Pancreas (tissue), 10 donors: ENCODE measurements at places on chromosomes 11 and 22. TPM values are rescaled to one million over a fixed set of nuclear protein-coding genes. Genes with fewer than 3 reads are reported as not detected.

Gene PIH1D2
- 1.5 TPM for total RNA-seq

Gene CTSW
- total RNA-seq: 0.49 TPM

- DNase-seq: no peak
These were observed 327 bp upstream of the MED17 start for GRCh38 chr11:93783765-93784144.

DNA sequence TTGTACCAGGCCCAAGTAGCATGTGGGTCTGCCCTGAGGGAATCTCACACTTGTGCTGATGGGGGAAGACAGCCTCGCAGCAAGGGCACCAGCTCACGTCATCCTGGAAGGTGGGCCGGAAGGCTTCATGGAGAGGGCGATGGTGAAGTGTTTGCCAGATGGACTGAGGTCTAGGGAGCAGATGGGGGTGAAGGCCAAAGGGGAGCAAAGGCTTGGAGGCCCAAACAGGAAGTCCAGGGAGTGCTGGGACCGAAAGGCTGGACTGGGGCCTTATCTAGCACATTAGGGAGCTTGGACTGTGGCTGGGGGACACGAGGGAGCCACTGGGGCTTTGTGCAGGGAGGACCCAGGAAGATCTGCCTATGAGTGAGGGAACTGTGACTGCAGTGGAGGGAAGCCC is 1.2 kb upstream of the TNFRSF13C start:
- DNase-seq: no peak

Gene FOSL1
- total RNA-seq: 1.2 TPM

DNA sequence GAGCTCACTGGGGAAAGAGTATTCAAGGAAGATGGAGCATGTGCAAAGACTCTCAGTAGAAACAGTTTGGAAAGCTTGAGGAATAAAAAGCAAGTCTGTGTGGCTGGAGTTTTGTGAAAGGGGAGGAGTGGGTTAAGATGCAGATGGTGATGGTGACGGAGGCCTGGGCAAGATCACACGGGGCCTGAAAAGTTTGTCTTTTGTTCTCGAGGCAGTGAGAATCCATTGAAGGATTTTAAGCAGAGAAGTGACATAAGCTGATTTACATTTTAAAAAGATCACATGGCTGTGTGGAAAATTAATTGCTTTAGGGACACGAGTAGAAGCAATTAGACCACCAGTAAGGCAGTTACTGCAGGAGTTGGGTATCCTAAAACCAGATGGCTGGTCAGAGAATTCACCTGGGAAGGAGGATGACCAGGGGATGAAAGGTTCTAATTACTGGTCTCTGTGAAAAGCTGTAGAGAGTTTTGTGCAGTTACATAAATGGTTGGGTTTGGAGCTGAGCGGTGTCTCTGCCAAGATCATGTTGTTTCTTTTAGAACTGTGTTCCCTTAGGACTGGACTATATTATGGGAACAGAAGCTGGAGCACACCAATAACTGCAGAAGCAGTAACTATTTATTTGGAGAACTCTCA is 7.1 kb downstream of the RRP8 start:
- DNase-seq: no peak

GRCh38 chr11:83047515-83048225 is 24.0 kb downstream of the RAB30 start:
- DNase-seq: no peak

GRCh38 chr11:76073724-76074123 is 132.6 kb downstream of the WNT11 start:
- DNase-seq: no peak

Gene SMC1B
- not detected for total RNA-seq

DNA sequence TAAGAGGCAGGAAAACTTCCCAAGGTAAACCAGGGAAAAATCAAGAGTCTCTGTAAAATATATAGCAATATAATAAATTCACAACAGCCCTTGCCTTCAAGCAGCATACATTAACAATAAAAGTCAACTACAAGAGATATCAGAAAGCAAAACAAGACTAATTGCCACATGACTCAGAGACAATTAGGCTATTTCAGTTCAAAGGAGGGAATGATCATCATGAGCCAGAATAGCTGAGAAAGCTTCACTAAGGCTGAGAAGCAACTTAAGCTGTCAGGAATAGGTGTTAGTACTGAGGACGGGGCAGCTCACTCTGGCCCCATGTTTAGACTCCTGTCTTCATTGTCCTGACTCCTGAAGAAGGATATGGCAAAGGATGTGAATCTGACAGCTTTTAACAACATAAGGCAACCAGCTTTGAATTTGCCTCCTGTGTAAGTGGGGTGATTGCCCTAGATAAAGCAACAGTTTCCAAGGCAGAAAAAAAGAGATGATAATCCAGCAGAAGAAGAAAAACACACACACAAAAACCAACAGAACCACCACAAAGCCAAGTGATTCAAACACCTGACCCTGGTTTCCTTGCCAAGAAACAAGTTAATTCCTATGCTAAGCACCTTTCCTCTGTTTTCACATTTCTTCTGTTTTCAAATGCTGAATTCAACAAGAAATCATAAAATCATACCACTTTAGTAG is 60.8 kb downstream of the SIK3 start:
- DNase-seq: no peak

GRCh38 chr11:110329445-110329844 is 33.0 kb upstream of the RDX start:
- no peak for DNase-seq

DNA sequence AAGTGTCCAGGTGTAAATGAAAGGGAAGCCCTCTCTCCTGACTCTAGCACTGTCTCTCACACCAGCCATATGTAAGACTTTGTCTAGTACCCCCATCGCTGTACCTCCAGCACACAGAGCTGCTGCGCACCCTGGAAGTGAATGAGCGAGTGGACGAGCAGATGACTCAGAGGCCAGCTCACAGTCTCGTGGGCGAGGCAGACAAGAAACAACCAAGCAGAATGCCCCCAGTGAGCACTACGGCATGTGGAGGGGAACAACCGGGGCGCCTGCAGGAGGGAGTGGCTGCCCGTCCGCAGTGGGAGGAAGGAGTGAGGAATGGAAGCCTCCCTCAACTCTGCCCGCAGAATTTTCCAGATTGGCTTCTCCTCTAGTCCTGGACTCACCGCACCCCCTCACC is 46.4 kb downstream of the MCM5 start:
- DNase-seq: no peak

Gene CHST1
- total RNA-seq: 2.1 TPM

Gene PGM2L1
- 9.5 TPM for total RNA-seq

Gene MUC6
- 94.2 TPM for total RNA-seq

Gene SYT12
- total RNA-seq: 0.39 TPM

GRCh38 chr22:23831781-23832180 is 7.0 kb downstream of the DERL3 start:
- no peak for DNase-seq

Gene MOV10L1
- not detected for total RNA-seq

Gene TPBGL
- not detected for total RNA-seq

GRCh38 chr11:62922189-62922589 is 1.0 kb upstream of the CHRM1 start:
- DNase-seq: no peak

GRCh38 chr11:60129853-60130252 is 41.4 kb downstream of the MS4A2 start:
- DNase-seq: no peak

- DNase-seq: no peak
These were observed 19.9 kb downstream of the BID start for GRCh38 chr22:17754233-17754925.

GRCh38 chr22:50469377-50470305 is 5.2 kb downstream of the SBF1 start:
- peak; percentile 75 for DNase-seq

Gene FGF3
- not detected for total RNA-seq

Gene UPB1
- 0.08 TPM for total RNA-seq

Gene REXO2
- 27.4 TPM for total RNA-seq

DNA sequence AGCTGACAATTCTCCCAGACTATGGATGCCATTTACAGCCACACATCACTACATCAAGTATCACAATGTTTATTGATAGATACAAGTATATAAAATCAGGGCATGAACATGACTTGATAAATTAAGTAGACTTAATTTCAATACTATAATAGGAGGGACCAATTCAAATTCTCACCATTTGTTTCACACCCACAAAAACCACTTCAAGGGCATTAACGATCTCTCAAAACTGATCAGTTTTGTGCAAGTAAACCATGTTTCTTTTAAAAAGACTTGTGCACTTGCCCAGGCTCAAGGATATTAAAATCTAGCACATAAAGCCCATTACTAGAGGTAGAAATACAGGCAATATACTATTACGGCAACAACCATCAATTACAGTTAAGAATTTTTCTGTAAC is 11.7 kb downstream of the EIF4G2 start:
- DNase-seq: no peak

GRCh38 chr11:132365650-132366049 is 995.2 kb downstream of the NTM start:
- DNase-seq: no peak

Gene KCNJ11
- total RNA-seq: 11.2 TPM

GRCh38 chr22:37229805-37230672 is 14.0 kb downstream of the RAC2 start:
- DNase-seq: no peak

- DNase-seq: no peak
These were observed 16.5 kb upstream of the DGCR8 start for GRCh38 chr22:20063271-20064139.

DNA sequence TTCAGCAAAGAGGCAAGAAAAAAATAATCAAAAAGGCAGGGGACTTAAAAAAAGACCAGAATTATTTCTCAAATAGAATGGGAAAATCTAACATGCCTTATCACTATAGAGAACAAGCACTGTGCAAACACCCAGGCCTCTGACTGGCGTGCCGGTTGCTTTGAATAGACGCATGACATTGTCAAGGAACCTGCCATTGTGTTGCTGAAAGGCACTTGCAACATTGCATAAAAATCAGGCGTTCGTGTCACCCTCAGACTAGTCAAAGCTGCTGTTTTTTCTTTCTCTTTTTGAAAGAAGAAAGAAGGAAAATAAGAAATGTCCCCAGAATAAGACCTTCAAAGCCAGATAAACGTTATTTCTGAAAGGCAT is 549.3 kb upstream of the CADM1 start:
- no peak for DNase-seq
